Activated CD4-positive, alpha-beta T cell treated with anti-CD3 and anti-CD28 coated beads, Interleukin-2, amount 50 U/mL, for 4 hours (primary cell): ENCODE measurements at places on chromosomes 5 and 9.

DNA sequence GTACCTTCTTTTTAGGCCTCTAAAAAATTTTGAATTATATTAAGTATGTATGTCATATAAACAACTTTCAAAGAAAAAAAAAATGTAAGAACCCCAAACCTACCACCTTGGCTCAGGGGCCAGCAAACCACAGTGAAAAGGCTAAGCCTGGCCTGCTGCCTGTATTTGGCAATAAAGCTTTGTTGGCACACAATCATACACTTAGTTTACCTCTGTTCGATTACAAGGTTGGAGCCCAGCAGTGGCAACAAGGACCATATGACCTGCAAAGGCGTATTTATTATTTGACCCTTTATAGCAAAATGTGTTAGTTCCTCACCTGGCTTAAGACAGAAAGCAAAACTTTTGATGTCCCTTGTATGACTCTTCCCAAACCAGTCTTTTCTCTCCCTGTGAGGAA is 282.8 kb downstream of the DENND1A start:
- DNase-seq = no peak

DNA sequence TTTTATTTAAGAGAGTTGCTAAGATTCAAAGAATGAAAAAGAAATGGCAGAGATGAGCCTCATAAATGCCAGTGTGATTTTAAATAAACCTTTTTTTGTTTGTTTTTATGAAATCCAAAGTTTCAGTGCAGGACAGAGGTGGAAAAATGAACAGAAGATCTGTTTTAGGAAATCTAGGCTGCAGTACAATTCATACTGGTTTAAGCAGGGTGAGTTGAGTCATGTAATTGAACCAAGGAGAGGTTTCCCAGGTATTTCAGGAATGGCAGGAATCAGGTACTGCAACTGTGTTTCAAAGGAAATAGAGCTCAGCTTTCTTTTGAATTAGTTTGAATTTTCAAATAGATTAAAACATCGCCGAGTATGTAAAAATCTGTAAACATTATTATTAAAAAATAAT is 3.0 kb upstream of the ANKRD31 start:
- DNase-seq = no peak

- no peak for DNase-seq
Measured at GRCh38 chr5:56313004-56313531, 79.9 kb upstream of the ANKRD55 start.

DNA sequence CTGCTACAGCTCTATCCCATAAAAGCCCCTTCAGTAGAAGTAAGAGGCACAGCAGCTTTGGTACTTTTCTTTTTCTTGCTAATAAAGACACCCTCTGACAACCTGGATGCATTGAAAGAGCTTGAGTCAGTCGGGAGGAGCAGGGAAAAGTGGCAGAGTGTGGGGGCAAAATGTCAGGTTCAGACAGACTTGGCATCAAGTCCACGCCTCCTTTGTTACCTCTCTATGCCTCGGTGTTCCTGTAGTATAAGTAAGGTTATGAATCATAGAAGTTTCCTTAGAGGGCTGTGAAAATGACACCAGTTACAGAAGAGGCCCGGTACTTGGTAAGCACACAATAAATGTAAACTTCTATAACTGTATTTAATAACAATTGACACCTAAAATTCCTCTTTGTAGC is 133.9 kb downstream of the ESM1 start:
- DNase-seq = no peak

- no peak for DNase-seq
Measured at GRCh38 chr9:118362123-118362522, 657.9 kb downstream of the TLR4 start.

DNA sequence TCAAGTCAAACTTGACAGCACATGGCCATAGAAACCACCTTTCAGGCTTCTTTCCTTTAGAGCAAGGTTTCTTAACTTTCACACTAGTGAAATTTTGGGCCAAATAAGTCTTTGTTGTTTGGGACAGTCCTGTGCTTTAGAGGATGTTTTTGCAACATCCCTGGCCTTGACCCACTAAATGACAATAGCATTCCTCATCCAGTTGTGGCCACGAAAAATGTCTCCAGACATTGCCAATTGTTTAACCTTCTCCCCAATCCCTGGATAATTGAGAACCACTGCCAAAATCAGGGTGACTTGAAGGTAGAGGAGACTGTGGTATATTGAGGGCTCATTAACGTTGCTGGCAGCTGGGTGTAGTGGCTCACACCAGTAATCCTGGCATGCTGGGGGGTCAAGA is 72.0 kb downstream of the ALDH1A1 start:
- DNase-seq = no peak

GRCh38 chr9:109517901-109518377 is 19.8 kb upstream of the PTPN3 start:
- DNase-seq = no peak
